SJSA1 (cell line): ENCODE measurements at places on chromosomes 5 and 9.

GRCh38 chr5:113164021-113164420 is 187.4 kb downstream of the DCP2 start:
- H3K4me1 ChIP-seq: peaks cover 51% of the 10 kb centered on the region
- H3K4me3 ChIP-seq: no peak overlapping the region
- H3K27me3 ChIP-seq: no peaks in the 10 kb centered on the region
- no peak for DNase-seq
- no peaks in the 10 kb centered on the region for H3K36me3 ChIP-seq

DNA sequence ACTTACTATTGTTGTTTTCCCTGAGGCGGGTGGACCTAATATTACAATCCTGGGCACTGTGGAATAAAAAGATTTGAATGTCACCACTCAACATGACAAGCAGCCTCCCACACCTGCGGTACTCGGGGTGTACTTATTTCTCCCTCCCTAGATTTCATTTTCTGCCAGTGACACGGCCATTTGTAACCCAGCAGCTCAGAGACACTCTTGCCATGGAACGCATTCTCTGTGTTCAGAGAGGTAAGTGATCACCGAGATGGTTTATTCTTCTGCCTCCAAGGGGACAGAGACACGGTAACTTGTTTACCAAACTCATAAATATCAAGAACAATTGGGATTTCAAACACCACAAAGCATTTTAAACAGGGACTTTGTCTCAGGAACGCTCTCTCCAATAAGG is 11.2 kb downstream of the AK8 start:
- no peak overlapping the region for H3K4me3 ChIP-seq
- no peak overlapping the region for H3K27ac ChIP-seq
- no peaks in the 10 kb centered on the region; the same call in 1 of the 2 replicates for H3K27me3 ChIP-seq
- no peaks in the 10 kb centered on the region for H3K36me3 ChIP-seq
- DNase-seq: no peak
- H3K4me1 ChIP-seq: no peaks in the 10 kb centered on the region

- no peak for DNase-seq
- H3K36me3 ChIP-seq: no peaks in the 10 kb centered on the region
- no peaks in the 10 kb centered on the region for H3K27me3 ChIP-seq
Measured at GRCh38 chr9:72013292-72013760, 47.1 kb downstream of the C9orf57 start.

DNA sequence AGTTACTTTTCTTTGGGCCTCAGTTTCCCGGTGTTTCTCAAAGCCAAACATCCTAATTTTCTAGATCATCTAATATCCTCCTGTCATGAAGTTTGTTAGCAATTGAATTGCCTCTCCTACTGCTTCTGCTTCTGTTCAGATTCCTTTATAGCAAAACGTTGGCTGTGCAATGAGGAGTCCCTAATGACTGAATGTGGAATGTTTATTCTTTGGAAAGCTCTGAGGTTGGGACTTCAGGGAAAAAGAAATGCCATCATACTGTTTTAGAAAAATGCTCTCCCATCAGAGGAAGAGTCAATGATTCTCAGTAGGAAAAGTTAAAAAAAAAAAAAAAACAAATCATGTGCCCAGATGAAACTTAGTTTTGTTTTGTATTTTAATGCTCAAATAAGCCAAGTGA is 268.7 kb upstream of the PAPPA start:
- H3K4me3 ChIP-seq: no peak overlapping the region
- no peaks in the 10 kb centered on the region for H3K36me3 ChIP-seq
- H3K27ac ChIP-seq: no peak overlapping the region

GRCh38 chr5:16518606-16519005 is 53.0 kb upstream of the ZNF622 start:
- H3K27me3 ChIP-seq: peaks cover 33% of the 10 kb centered on the region
- no peak overlapping the region for H3K27ac ChIP-seq
- H3K4me1 ChIP-seq: no peaks in the 10 kb centered on the region
- H3K4me3 ChIP-seq: no peak overlapping the region

DNA sequence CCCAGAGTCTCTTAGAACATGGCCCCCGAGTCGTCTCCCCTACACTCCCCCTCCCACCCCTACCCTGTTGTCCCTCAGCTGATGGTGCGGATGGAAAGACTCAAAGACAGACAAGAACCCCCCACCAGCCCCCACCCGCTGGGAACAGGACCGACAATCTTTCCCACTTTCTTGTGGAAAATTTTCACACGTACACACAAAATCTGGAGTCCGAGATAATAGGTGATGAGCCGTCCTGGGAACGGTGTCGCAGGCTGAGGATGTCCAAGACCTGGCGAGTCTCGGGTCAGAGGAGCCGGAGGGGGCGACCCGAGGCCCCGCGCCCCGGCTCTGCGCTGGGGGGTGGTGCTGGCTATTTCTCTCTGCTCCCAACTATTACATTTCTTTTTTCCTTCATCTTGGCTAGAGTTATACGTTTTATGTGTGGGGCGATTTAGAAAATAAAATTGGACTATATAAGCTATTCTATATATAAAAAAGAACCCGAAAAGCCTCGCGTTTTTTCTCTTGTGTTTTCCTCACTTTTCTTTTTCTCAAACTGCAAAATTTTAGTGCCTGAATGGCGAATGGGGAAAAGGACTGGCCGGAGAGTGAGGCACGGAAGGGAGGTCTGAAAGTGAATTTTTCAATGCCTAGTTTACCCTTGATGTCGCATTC is 188.8 kb downstream of the MEF2C start:
- no peak for DNase-seq
- no peaks in the 10 kb centered on the region for H3K36me3 ChIP-seq
- peaks cover 6% of the 10 kb centered on the region; the same call in 1 of the 2 replicates for H3K4me1 ChIP-seq
- H3K4me3 ChIP-seq: no peak overlapping the region
- H3K27me3 ChIP-seq: no peaks in the 10 kb centered on the region

- peaks cover 24% of the 10 kb centered on the region for H3K4me1 ChIP-seq
- peak overlapping the region; percentile 37 for H3K4me3 ChIP-seq
- H3K36me3 ChIP-seq: peaks cover 8% of the 10 kb centered on the region; the same call in 1 of the 2 replicates
- DNase-seq: no peak
- no peaks in the 10 kb centered on the region for H3K27me3 ChIP-seq
Measured at GRCh38 chr9:34651321-34651720, 664 bp upstream of the IL11RA start.

DNA sequence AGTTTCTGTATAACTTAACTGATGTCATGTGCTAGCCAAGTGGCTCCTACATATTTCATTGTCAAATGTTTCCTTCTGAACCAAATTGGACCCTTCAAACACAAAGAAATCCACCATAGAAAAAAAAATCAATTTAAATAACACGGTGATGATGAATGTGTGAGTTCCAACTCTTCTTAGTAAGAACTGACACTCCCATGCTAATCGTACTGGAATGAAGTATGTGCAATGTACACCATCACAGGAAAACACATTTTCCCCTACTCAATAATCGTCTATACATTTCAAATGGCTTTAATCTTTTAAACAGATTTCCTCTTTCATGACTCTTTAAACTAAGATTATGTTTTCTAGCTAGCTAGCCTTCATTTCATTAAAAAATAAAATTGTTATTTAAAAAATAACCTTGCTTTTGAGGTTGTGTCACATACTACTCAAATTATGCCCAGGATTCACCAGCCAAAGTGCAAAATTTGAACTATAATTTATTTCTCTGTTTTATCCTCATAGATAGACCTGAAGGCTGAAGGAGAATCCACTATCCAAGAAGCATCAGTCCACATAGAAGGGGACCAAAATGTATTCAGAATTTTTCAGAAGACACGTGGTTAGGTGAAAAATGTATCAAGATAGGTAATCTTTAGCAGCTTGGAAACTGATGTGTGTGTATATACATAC is 131.0 kb upstream of the ITGA1 start:
- no peak overlapping the region for H3K27ac ChIP-seq
- no peak for DNase-seq
- H3K36me3 ChIP-seq: no peaks in the 10 kb centered on the region
- H3K4me3 ChIP-seq: no peak overlapping the region
- peaks cover 24% of the 10 kb centered on the region for H3K27me3 ChIP-seq

DNA sequence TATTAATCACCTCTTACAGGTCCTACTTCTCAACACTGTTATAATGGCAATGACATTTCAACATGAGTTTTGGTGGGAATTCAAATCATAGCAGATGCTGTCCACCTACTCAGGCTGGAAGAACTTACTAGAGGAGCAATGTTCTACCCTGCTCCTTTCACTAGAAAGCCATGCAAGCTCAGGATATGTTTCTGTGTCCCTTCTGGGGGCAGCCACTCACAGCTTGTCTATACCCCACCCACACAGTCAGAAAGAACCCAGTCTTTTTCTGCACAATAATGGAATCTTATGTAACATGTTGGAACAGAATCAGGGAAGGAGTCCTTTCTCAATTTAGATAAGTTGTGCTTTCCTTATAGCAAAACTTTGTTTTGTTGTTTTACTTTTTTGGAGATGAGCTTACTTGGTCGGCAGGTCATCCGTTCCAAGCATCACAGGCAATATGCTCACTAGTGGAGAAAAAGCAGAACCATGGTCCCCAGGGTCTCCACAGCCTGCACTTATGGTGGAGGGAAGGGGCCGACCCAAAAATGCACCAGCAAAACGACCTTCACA is 53.3 kb upstream of the ICE1 start:
- no peak overlapping the region for H3K4me3 ChIP-seq
- DNase-seq: no peak
- H3K36me3 ChIP-seq: no peaks in the 10 kb centered on the region

DNA sequence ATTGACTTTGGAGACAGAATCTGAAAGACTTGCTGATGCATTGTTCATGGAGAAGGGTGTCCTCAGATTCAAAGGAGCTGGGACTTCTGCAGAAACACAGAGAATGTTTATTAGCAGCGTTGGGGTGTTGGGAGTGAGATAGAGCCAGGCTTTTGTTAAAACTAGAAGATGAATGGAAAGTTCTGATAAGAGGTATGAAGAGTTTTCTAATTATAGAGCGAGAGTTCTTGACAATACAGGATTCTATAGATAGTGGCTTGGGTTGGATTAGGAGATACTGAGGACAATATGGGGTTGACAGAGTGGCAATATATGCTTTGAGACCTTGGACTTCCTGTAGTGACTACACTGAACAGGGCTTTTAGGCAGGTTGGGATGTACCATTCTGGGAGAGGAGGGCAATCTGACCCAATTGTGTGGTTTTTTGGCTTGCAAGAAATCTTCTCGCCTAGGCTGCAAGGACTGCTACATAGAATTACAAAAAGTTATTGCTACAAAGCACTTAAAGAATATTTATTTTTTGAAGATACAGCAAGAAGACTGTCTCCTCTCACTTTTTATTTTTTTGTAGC is 83.1 kb downstream of the FER start:
- H3K27me3 ChIP-seq: no peaks in the 10 kb centered on the region
- no peaks in the 10 kb centered on the region for H3K36me3 ChIP-seq
- H3K4me1 ChIP-seq: no peaks in the 10 kb centered on the region

DNA sequence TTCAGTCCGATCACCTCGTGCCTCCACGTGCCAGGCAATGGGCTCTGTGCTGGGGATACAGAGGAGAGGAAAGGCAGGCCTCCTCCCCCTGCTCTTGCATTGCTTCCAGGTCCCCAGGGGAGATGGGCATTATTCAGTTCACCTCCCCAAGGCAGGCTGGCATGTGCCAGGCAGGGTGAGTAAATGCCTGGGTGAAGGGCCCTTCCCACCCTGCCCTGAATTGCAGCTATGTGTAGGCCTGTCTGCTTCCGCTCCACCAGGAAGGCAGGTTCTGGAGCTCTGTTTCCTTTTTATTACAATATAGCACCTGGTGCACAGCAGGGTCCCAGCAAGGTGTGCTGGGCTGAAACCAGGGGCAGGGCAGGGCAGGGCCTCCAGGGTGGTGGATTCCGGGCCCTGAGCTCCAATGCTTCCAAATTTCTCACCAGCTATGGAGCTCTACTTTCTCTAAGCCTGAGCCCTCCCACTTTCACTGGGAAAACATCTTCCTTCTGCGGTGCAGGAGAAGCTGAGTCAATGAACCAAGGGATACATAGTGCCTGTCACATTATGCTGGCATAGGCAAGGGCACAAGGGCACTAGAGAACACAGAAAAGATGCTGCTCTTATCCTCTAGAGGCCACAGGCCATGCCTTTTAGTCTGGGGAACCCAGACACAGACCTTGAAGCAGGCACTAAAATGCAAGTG is 42.0 kb downstream of the SHB start:
- H3K36me3 ChIP-seq: peaks cover 7% of the 10 kb centered on the region
- no peaks in the 10 kb centered on the region for H3K27me3 ChIP-seq
- peak overlapping the region; percentile 91 for H3K27ac ChIP-seq
- H3K4me1 ChIP-seq: peaks cover 48% of the 10 kb centered on the region
- DNase-seq: no peak

DNA sequence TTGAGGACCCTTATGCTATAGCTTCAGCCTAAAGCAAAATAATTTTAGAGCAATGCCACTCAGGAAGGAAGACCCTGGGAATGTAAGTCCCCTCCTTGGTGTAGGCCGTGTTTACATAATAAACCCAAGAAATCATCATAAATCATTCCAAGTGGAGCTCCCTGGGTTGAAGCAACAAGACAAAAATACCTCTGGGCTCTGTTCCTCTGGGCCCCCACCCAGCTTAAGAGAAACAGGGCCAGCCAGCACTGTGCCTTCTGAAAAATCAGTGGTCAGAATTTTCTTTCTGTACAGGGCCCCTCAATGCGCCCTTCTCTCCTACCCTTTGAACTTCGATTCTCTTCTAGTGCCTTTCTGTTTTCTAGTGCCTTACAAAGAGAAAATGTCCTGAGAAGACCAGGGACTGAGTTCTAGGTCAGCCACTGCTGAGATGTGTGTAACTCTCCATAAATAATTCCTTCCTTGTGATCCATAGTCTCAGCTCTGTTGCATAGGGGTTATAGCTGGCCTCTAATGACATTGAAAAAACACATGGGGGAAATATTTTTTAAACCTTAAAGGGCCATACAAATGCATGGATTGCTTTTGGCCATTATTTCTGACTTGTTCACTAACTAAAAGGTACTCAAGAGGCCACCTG is 101.0 kb downstream of the ADRB2 start:
- no peaks in the 10 kb centered on the region for H3K27me3 ChIP-seq
- peak overlapping the region; percentile 71 for H3K27ac ChIP-seq
- no peaks in the 10 kb centered on the region for H3K36me3 ChIP-seq
- H3K4me3 ChIP-seq: no peak overlapping the region

DNA sequence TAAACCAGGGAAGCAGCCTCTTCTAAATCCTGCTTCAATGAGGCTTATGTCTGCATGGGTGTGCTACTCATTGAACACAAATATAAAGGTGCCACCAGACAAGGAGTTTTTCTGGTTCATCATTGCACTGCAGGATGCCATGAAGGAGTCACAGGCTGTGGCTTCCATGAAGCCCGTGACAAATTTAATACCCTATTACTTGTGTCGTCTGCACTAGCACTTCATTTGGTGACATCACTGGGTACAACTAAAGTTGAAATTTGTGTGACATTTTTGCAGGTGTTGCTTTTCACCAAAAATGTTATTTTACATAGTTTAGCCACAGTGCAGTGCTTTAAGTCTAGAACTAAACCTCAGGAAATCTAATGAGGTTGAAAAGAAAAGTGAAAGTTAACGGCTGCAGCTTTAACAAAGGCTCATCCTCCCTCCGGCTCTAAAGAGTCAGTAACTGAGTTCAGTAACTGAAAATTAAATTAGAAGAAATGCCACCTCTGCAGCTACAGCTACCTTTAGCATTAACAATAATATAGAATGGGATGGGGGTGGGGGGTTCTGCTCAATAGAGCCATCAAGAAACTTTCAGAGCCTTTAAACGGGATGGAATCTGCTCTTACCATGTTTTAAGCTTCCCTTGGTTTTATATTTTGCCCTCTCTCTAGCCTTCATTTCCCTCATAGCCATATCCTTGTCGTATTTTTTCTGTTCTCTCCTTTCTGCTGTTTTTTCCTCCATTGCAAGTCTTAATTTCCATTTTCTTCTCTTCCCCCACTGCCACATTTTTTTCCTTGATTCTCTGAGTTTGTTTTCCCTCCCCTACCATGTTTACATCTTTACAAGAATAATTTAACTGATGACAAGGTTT is 233.8 kb upstream of the TMEM161B start:
- H3K27me3 ChIP-seq: no peaks in the 10 kb centered on the region
- no peak for DNase-seq
- peak overlapping the region; percentile 39 for H3K4me3 ChIP-seq
- H3K36me3 ChIP-seq: no peaks in the 10 kb centered on the region
